ENCODE measurements at places on chromosomes 7 and 10.

DNA sequence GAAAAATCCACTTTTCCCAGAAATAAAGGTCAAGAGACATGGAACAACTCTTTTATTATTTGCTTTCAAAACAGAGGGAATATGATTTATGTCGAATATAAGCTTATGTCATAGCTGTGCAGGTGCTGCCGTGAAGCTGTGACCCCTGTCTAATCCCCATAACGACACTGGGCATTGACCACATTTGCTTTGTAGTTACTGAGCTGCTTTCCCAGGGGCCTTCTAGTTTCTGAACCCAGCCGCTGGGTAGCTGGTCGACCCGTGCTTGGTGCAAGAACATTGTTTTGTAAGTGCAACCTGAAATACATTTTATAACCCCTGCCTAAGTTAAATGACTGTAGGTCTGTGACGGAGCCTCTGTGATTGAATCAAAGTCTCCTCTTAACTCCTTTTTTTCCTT is 144.9 kb upstream of the HDAC9 start:
- DNase-seq = no peak

GRCh38 chr7:20952916-20953315 is 166.2 kb upstream of the SP8 start:
- no peak for DNase-seq

- no peak for DNase-seq
Measured at GRCh38 chr10:123909426-123909825, 17.8 kb upstream of the CPXM2 start.

DNA sequence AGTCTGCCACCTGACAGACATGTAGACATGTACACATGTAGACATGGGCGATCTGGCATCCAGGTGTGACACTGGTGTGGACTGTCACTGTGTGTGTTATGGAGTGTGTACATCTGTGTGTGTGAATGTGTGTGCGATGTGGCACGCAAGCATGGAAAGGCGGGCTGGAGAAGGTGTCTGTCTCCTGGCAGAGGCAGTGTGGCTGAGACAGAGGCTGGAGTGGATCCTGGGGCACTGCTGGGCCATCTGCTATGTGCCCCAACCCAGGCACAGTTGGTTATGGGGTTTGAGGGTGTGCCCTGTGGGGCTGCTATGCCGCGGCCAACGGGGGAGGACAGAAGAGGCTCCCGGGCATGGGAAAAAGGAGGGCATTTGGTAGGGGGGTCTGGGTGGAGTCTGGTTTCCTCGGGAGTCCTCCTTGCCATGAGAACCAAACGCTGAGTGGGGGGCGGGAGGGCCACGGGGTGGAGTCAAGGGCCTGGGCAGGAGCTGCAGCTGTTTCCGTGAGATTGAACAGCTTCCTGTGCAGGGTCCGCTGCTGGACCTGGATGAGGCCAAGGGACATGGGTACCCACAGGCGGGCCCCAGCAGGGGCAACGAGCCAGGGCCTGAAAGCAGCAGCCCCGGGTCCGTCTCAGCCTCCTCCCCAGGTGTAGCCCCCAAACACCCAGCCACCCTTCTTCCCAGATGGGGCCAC is 1.3 kb downstream of the ELN start:
- peak; percentile 84 for DNase-seq

- no peak for DNase-seq
Measured at GRCh38 chr10:43377424-43377883, 6.0 kb downstream of the FXYD4 start.

DNA sequence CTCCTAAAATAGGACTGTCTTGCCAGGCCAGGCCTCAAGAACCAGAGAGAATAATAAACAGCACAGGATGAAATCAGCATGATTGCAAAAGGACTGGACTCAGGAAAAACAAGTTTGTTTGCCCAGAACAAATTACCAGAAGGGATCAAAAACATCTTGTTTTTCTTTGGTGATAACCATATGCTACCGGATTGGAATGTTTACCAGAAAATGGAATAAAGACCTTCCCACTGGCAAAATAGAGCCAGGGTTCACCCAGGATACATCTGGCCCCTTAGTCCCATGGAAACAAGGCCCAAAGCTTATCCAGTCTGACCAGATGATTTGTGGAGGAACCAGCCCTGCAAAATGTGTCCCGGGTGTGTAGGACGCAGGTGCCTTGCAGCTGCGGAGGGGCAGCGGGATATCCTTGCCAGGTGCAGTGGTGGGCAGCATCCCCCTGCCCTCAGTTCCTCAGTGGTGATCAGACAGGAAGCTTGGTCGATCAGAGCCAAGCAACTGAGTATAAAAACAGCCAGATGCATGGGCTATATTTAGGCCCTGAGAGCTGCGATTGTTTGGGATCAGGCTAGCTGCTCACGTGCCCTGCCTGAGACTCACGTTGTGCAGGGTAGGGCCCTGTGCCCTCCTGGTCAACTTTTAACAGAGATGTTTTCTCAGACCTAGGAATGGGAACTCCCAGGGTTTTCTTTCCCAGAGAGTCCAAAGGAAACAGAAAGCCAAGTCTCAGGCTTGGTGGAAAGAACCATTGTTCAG is 4.6 kb upstream of the ZNF22 start:
- DNase-seq = peak; percentile 82

GRCh38 chr10:116611153-116611545 is 9.6 kb upstream of the PNLIPRP2 start:
- no peak for DNase-seq

GRCh38 chr10:24706479-24707118 is 17.1 kb downstream of the ARHGAP21 start:
- peak; percentile 79 for DNase-seq

GRCh38 chr10:103555325-103555649 is 61.8 kb downstream of the NEURL1 start:
- DNase-seq = no peak

DNA sequence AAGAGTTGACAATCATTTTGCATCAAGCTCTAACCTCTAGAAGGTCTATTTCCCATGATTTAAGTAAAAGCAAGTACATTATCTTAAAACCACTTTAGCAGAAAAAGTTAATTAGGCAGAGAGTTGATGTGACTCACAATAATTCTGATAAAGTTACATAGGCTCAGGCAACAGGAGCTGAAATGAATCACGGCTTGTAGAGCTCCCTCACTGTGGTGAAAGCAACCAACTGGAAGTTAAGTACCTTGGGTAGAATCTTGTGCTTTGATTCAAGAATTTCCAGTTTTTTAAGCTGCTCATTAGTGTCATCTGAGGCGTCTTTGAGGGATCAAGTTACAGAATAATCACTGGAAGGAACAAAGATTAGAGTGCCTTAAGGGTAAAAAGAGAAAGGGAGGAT is 68.9 kb upstream of the NFE2L3 start:
- no peak for DNase-seq

GRCh38 chr7:17936321-17936720 is 4.0 kb downstream of the SNX13 start:
- no peak for DNase-seq

DNA sequence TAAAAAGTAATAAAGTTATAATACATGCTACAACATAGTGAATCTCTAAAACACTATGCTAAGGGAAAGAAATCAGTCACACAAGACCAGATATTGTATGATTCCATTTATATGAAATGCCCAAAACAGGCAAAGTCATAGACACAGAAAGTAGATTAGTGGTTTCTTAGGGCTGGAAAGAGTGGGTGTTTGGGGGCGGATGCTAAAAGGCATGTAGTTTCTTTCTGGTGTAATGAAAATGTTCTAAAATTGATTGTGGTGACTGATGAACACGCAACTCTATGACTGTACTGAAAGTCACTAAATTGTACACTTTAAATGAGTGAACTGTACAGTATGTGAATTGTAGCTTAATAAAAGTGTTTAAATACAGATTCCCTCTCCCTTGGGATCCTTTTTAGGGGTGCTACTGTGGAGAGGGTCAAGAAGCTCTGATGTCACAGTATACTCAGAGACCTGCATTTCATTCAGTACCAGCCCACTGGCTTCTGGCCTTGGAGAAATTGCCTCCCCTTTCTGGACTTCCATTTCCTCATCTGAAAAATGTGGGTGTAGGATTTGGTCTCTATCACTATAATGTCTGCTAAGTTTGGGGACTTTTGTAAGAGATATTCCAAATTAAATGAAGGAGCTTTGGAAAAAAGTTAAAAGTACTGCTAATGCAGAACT is 46.4 kb downstream of the AOAH start:
- no peak for DNase-seq

DNA sequence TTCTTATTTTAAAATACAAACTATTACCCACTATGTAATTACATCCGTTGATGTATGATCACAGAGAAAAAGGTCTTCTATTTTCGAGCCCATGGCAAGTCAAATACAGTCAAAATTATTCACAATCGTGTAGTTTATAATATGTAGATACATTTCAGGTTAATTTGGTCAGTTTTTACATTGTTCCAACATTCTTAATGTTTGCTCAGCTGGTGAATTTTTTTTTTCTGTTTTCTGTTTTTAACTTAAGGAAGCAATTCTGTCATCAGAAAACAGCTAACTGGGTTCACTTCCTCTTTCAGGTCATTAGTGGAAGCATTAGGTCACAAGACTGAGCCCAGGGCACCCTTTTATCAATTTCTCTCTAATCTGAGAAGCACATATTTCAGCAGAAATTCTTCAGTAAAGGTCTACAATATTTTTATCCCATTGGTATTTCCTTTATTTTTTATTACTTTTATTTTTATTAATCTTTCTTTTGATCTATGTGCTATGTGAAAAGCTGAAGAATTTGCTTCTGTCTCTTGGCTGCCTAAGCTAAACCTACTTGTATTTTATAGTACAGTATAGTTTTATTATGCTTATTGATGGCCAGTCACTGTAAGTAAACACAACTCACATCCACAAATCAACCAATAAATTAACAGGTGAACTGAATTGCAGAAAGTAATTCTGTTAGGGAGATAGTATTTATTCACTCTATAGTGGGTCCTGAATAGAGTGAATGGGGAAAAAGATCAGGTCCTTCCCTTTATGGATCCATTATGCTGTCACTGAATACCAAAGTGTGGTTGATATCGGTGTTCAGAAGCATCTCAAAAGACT is 84.6 kb downstream of the ICA1 start:
- peak; percentile 39 for DNase-seq

GRCh38 chr10:79020015-79020491 is 48.7 kb upstream of the ZMIZ1 start:
- no peak for DNase-seq

DNA sequence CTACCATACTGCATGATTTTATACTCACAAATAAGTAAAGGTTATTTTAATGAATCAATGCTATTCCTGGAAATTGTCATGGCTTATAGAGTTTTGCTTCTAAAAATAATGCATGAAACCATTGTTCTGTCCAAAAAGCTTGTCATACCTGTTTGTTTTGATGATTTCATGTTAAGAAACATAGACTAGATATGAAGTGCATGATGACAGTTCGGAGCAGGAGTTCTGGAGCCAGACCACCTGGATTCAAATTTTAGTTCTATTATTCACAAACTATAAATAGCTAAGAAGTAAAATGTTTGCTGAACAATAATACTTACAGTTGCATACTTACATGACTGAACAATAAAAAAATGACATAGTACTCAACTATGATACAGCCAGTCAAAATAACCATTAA is 107.0 kb upstream of the AKR1E2 start:
- no peak for DNase-seq

DNA sequence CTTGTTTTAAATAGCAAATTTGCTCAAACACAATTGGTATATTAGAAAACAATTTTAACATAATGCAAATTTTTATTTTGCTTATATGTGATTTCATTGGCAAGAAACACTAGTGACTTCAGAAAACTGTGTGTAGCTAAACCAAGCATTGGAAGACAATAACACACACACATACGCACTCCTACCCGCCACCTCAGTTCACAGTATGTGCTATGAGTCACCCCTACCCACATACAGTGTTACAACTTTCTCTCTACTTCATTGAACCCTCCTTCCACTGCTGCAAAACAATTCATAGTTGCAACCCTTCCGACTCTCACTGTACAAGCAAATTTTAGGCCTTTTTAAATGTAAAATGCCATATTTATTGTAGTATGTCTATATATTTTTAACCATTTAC is 119.9 kb upstream of the THSD7A start:
- no peak for DNase-seq

DNA sequence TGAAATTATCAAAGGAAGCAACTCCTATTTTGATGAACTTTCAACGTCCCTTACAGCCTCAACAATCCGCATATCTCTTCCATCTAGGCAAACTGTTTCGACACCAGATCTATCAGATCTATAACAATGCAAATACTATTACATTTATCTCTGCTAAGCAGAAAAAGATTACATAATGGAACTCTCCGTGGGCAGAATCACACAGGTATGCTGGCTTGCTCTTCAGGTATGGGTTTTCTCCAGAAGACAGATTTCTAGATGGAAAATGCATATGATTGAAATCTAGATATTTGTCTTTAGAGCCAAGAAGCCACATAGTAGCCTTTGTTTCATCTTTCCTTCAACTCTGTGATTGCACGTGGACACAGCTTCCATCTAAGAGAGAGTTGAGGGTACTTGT is 38.6 kb downstream of the ADAM12 start:
- DNase-seq = no peak

DNA sequence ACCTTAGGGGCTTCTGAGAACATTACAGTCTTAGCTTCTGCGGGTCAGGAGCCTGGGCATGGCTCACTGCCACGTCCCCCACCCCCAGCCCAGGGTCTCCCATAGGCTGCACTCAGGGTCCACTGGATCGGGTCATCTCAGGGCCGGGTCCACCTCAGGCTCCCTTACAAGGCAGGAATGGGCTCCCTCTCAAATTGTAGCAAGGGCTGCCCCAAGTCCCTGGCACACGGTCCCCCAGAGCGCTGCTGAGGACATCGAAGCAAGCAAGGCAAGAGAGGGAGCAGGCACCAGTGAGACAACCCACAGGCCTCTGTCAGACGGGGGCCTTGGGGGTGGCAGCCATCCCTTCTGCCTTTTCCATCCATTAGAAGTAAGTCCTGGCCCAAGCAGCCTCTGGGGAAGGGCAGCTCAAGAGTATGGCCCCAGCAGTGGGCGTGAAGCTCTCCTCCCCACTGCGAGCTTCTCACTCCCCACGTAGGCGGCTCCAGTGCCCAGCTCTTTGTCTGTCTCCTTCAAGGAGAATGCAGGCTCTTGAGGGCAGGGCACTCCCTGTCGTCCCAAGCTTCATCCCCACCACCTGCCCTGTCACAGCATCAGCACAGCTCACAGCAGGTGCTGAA is 18.0 kb upstream of the RET start:
- no peak for DNase-seq

DNA sequence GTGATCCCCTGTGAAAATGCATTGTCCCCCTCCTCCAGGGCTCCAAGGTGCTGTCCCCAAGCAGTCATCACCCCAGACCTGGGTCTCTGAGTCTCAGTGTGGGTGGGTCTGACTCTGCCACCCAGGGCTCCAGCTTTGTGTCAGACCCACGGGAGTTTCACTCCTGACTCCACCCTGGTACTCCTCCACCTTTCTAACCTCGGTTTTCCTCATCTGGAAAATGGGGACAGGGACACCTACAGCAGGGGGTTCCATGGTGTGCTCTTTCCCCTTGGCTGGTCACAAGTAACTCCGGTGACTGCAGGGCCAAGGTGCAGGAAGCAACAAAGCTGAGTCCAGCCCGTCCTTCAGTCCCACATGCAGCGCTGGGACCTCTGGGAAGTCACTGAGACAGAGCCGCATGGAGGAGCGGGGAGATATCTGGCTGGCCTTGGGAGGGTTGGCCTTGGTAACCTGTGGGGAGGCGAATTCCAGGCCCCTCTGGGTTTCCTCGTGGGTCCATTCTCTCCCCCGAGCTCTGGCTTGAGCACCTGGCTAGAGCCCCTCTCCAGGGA is 41.8 kb upstream of the RABGEF1 start:
- no peak for DNase-seq

- no peak for DNase-seq
Measured at GRCh38 chr7:132347123-132347522, 229.1 kb downstream of the PLXNA4 start.

Data from common myeloid progenitor, CD34-positive (primary cell).